Mesendoderm (in vitro differentiated cells): ENCODE measurements at places on chromosomes 16 and 17.

- no peak for DNase-seq
Measured at GRCh38 chr16:65116818-65117430, 4.9 kb downstream of the CDH11 start.

- DNase-seq, result no peak
Measured at GRCh38 chr17:77829843-77830799, 128.4 kb upstream of the TNRC6C start.

GRCh38 chr17:17913695-17914332, 58.4 kb downstream of the TOM1L2 start:
- DNase-seq, result peak; percentile 96

DNA sequence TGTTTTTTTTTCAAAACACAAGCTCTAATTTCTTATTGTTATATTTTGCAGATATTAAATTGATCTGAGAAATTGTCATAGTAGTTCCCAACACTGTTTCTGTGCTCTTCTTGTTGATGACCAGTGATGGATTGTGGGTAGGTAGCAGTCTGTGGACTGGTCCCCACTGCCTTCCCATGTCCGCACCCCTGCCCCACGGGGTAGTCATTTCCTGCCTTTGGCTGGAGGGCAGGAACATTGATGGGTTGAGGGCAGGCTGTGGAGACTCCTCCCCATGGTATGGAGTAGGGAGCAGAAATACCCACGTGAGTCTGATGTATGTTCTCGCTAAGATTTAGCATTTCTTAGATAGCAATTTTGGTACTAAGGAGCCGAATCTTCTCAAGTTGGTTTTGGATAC, 762.0 kb downstream of the CDH8 start:
- DNase-seq, result no peak
